A549 treated with GW870086 at 1 μM for 4 hours (cell line): ENCODE measurements at places on chromosomes 12 and 14. TPM values are rescaled to one million over a fixed set of nuclear protein-coding genes. Genes with fewer than 3 reads are reported as not detected.

CCDC197 gene
- not detected in 5 replicates for total RNA-seq

NT5DC3 gene
- 9.8 to 11.1 TPM (median 10.8 TPM) in 5 replicates for total RNA-seq

SERPINA1 gene
- total RNA-seq = 1.1 to 3.1 TPM (median 1.8 TPM) in 5 replicates

OR6S1 gene
- total RNA-seq = not detected in 5 replicates

TAC3 gene
- total RNA-seq = 0.17 to 0.63 TPM (median 0.19 TPM) in 3 of 5 replicates, not detected in the others
